HL-60 (cell line): ENCODE measurements at places on chromosomes 16 and 17.

DNA sequence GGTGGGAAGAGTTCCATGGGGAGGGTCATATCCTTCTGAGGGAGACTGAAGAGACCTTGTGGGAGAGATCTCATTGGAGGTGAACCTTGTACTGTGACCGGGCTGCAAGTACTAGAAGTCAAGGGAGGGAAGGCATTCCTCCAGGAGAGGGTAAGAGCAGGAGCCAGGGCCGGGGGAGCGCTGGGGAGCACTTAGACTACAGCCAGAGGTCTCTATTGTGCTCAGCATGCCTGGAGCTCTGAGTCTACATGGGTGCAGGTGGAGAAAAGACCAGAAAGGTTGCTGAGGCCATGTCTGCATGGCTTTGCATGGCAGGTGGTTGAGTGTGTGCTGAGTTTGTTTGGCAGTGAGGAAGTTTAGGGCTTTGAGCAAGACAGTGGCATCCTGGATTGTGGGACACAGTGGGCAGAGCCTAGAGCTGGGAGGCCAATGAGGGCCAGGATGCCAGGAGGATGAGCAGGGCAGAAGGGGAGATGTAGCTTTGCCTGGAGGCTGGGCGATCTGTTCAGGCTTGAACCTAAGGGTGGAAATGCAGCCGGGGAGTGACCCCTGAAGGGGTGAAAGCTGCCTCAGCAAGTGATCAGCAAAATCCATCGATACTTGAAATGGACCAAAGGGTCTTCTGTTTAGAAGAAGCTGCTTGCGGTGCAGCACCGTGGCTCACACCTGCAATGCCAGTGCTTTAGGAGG lies 317.4 kb upstream of the TNRC6C start:
- DNase-seq = no peak

DNA sequence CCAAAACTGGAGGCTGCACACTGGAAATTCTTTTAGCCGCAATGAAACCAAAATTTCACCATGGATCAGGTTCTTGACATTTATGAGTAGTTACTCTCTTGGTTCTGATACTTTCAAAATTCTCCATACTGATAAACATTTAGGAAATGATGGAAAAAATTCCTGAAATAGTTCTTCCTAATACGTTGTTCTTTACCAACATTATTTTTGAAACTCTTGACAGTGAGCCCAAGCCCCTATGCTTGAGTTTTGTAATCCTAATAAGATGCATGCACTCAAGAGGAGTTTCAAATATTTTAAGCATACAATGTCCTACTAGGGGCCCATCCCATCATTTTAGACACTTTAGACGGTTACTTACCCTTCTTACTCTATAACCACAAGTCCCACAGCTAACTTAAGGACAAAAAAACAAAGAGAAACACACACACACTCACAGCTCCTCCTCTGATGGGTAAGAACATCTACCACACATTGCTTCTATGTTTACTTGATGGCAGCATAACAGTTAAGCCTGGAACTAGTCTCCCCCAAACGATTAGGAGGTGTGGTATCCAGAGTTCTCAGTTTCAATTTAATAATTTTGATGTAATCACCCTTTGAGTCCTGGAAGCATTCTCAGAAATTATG lies 3.7 kb downstream of the VEZF1 start:
- no peak for DNase-seq

GRCh38 chr16:74309789-74310781 lies 13.5 kb downstream of the PSMD7 start:
- DNase-seq = peak; percentile 26

DNA sequence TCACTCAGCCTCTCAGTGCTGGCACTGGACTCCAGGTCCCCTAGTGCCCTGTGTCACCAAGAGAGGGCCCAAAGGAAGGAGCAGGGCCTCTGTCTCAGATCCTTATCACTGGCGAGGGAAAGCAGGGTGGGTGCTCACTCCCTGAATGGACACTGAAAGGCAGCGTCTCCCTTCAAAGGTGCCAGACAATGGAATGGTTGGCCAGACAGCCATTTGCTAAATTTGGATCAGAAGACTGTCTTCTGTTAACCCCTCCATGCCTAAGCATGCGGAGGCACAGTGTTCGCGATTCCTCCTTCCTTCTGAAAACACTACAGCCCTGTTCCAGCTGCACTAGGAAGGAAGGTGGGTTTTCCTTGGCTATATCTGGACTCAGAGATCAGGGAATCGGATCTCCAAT lies 48.4 kb downstream of the SRCIN1 start:
- DNase-seq = no peak

GRCh38 chr17:76511668-76512365 lies 10.6 kb upstream of the RHBDF2 start:
- peak; percentile 73 for DNase-seq

GRCh38 chr16:569445-570254 lies at the start of gene PIGQ:
PIGQ (plus strand) TSS chr16:569968; CDS start chr16:574075, 4,107 bp downstream.
- peak; percentile 62 for DNase-seq
